Karpas-422 (cell line): ENCODE measurements at places on chromosomes 1 and 21. TPM values are rescaled to one million over a fixed set of nuclear protein-coding genes. Genes with fewer than 3 reads are reported as not detected.

The SMIM1 gene
- total RNA-seq: 0.87 TPM in 1 of 2 replicates, not detected in the other

The PRR9 gene
- total RNA-seq: not detected in 2 replicates

- no peak overlapping the region for H3K27ac ChIP-seq
- H3K36me3 ChIP-seq: peaks cover 39% of the 10 kb centered on the region; the same call in 1 of the 2 replicates
- no peak overlapping the region for H3K4me3 ChIP-seq
- no peak for DNase-seq
- H3K4me1 ChIP-seq: peaks cover 13% of the 10 kb centered on the region
- H3K27me3 ChIP-seq: no peaks in the 10 kb centered on the region
Observed at GRCh38 chr1:161864577-161864976, 98.5 kb downstream of the ATF6 start.

GRCh38 chr1:68346188-68346808 lies 103.5 kb downstream of the RPE65 start:
- H3K4me3 ChIP-seq: no peak overlapping the region
- H3K36me3 ChIP-seq: no peaks in the 10 kb centered on the region
- DNase-seq: peak; percentile 62

DNA sequence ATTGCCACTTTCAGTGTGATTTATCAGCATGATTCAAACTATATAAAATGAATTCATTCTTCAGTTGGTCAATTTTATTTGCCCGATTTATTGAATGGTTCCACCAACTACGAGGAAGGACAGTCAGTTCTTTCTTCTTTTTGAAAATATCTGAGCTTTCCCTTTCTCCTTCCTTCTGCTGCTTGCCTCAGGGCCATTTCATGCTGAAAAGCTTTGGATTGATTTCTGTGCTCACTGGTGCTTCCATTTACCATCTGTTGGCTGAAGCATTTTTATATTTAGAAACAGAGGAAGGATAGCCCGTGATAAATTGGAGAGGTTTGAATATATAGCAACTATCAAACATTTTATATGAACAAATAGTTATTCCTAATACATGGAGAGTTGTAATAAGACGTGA lies 68.9 kb upstream of the ADAMTS5 start:
- no peaks in the 10 kb centered on the region for H3K4me1 ChIP-seq
- H3K27me3 ChIP-seq: no peaks in the 10 kb centered on the region
- H3K36me3 ChIP-seq: no peaks in the 10 kb centered on the region
- no peak overlapping the region for H3K27ac ChIP-seq
- no peak overlapping the region for H3K4me3 ChIP-seq

GRCh38 chr21:29114765-29115500 lies 15.5 kb upstream of the MAP3K7CL start:
- no peak overlapping the region for H3K4me3 ChIP-seq
- no peaks in the 10 kb centered on the region for H3K27me3 ChIP-seq

DNA sequence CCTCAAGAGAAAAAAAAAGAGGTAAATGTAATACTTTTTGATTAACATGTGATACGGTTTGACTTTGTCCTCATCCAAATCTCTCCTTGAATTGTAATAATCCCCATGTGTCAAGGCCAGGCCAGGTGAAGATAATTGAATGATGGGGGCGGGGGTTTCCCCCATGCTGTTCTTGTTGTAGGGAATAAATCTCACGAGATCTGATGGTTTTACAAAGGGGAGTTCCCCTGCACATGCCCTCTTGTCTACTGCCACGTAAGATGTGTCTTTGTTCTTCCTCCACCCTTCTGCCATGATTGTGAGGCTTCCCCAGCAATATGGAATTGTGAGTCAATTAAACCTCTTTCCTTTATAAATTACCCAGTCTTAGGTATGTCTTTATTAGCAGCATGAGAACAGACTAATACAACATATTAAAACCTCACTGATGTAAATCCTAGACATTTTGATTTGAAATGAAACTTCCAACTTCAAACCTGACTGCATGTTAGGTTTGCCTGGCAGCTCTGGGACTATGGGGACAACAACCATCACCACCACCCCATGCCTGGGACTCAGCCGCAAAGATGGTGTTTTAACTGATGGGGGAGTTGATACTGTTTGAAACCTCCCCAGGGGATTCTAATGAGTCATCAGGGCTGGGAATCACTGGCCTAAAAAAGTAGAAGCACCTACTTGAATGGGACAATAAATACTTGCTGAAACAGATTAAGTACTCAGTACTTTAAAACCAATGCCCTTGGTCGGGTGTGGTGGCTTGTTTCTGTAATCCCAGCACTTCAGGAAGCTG lies 32.8 kb upstream of the BACH1 start:
- peak; percentile 47 for DNase-seq

DNA sequence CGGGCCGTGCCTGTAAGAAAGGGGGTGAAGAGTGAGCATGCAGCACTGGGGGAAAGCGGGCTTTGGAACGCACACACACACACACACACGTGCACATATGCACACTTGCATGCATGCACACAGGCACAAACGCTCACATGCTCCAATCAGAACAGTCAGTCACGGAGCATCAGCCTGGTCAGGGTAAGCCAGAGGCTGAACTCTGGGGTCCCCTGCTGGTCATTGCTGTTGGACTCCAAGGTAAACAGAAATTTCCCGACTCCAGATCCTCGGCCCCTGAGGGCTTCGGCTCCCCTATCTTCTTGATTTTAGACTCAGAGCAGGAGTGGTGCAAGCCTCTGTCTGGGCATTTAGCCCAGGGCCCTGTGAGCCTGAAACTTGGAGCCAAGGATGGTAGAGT lies 54.2 kb downstream of the SYT2 start:
- H3K36me3 ChIP-seq: no peaks in the 10 kb centered on the region
- no peaks in the 10 kb centered on the region for H3K27me3 ChIP-seq
- H3K4me1 ChIP-seq: no peaks in the 10 kb centered on the region
- no peak overlapping the region for H3K27ac ChIP-seq
- no peak overlapping the region for H3K4me3 ChIP-seq

DNA sequence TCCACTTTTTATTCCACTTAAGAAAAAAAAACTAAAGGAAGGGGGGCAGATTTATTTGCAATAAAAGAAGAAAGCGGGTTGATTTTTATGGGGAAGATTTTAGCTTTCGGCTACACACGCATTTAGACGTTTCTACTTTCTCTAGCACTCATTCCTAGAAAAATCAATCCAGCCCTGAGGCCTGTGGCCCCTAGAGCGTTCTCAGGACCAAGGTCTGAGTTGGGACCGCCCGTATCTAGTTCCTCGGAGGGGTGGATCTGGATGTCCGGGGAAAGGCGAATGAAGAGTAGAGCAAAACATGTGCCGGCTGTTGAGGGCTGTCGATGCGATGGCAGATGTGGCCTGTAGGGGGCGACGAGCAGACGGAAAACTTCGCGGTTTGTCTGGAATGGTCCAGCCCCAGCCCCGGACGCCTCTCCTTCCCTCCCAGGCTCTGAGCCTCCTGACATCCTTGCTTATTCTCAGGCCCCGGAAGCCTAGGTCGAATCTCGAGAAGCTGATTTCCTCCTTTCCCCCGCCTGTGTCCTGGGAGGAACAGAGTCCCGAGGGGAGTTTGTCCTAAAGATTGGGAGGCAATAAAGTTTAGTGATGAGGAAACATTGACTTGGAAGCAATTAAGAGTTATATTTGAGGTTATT lies 5.2 kb downstream of the FOXD3 start:
- no peaks in the 10 kb centered on the region for H3K36me3 ChIP-seq
- H3K4me3 ChIP-seq: no peak overlapping the region
- DNase-seq: peak; percentile 83
- no peaks in the 10 kb centered on the region for H3K27me3 ChIP-seq

DNA sequence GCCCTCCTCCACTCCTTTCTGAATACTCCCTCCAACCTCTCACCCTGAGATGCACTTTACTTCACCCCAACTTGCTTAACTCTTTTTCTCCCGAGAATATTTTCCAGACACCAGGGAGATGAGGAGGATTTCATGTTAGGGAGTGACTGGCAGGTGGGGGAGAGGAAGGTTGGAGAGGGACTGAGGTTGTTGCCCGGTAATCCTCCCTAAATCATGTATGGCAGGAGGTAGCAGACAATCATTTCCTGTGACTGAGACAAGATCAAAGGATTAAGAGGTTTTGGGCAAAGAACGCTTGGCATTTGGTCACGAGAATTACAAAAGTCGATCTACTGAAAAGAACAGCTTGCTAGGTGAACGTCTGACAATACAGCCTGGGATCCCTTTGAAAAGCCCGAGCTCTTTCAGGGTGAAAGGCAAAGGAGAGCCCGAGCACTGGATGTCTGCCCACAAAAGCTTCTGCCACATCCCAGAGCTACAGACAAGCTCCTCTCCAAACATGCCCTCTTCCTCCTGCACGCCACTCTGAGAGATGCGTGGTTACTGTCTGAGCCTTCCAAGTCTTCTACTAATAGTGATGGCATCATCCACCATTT lies 154.1 kb downstream of the DAB1 start:
- DNase-seq: no peak
- H3K27ac ChIP-seq: no peak overlapping the region
- H3K4me1 ChIP-seq: no peaks in the 10 kb centered on the region
- no peaks in the 10 kb centered on the region for H3K27me3 ChIP-seq
- H3K36me3 ChIP-seq: no peaks in the 10 kb centered on the region

GRCh38 chr1:196183941-196184340 lies 424.3 kb downstream of the KCNT2 start:
- DNase-seq: no peak
- H3K27me3 ChIP-seq: no peaks in the 10 kb centered on the region
- H3K4me3 ChIP-seq: no peak overlapping the region
- H3K27ac ChIP-seq: no peak overlapping the region
- no peaks in the 10 kb centered on the region for H3K4me1 ChIP-seq
- no peaks in the 10 kb centered on the region for H3K36me3 ChIP-seq

DNA sequence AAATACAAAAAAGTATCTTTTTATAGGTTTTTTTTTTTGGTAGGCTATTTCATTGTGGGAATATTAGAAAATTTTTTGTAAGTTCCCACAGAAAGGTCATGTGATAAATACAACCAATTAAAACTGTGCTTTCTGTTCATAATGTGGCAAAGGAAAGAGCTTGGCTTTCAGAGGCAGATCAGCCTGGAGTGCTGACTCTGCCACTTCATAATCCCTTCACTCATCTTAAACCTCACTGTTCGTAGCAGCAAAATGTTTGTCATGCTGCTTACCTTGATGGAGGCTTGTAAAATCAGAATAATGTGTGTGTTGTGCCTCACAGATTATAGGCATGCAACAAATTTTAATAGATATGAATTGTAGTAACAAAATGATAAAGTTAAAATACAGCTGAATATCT lies 176.8 kb downstream of the ZP4 start:
- H3K27me3 ChIP-seq: no peaks in the 10 kb centered on the region
- H3K27ac ChIP-seq: no peak overlapping the region
- H3K4me3 ChIP-seq: no peak overlapping the region
- H3K4me1 ChIP-seq: no peaks in the 10 kb centered on the region
- DNase-seq: no peak
